Amygdala (tissue), 56 donors: ENCODE measurements at places on chromosomes 13 and 19.

DNA sequence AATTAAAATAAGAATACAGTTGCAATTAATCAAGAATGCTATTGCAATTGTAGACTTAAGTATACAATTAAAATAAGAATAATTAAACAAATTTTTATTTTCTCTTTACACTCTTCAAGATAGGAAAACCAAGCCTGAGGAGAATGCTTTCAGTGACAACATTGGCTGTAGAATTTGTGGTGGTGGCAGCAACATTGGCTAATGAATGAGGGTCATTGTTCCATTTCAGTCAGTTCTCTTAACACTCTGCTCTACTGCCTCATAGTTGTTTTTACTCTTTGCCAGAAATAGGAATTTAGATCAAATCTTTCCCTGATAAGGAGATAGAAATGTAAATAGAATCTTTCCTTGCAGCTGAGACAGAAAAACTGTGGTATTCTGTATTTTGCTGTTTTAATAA, 391.6 kb downstream of the PCDH20 start:
- DNase-seq = no peak

- no peak for DNase-seq
These were observed 43.8 kb downstream of the DCT start for GRCh38 chr13:94435604-94436226.

DNA sequence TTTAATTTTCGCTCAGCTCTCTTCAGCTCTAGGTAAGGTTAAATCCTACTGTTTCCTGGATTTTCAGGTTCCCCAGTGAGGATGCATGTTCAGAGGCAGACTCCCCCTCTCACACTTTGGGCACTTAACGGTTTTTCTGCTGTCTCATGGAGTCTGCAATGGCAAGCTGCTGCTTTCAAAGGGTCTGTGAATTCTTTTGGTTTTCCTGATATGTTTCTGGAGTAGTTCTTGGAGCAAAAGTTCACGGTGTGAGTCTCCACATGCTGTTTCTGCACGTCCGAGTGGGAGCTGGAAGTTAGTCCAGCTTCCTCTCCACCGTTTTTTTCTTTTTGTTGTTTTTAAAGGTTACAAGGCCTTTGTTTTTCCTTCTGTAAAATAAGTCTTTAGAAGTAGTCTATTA, 35.4 kb downstream of the DNAJC15 start:
- DNase-seq = no peak

DNA sequence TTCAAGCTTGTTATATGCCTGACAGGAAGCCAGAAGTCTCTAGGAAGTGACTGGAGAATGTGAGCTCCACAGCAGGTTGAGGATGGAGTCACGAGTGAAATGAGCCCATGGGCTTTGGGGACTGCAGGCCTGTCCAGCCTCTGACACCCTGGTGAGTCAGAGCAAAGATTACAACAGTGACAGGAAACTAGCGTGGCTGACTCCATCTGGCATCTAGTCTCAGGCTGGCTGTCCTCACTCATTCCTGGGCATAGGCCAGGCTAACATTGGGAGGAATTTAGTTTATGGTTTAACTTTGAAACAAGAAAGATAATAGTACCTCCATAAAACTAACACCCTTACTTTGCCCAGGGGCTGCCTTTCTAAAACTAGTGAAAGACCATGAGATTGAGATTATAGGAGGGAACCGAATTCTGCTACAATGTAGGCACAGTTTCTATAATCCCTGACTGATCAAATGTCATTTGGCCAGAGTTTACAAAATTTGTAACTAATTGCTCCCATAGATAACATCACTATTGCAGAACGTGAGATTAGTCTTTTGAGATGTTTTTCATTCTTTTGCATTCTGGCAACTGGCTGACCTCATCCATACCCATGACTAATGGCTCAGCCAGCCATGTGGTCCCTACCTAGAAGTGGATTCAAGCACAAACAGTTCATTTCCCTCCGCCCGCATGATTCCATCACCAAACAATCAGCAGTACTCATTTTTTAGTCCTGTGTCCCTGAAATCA, 28.4 kb downstream of the PSG1 start:
- no peak for DNase-seq
